ENCODE measurements at places on chromosomes 5 and 9.

DNA sequence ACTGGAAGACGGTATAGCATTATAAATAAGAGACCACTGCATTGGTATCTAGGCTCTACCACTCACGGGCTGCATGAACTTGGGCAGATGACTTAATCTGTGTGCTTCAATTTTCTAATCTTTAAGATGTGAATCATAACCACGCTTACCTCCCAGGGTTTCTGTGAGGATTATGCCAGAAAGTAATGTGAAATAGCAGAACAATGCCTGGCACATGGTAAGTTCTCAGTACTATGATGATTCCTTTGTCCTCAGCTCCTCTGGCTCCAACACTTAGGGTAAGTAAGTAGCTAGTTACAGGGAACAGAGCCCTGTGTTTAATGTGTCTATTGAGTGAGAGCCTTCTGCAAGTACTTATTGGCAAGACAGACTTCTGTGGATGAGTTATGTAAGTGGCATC lies 31.1 kb downstream of the POU4F3 start:
- no peak for DNase-seq

GRCh38 chr5:168372356-168372946 lies 81.0 kb downstream of the WWC1 start:
- DNase-seq = no peak

DNA sequence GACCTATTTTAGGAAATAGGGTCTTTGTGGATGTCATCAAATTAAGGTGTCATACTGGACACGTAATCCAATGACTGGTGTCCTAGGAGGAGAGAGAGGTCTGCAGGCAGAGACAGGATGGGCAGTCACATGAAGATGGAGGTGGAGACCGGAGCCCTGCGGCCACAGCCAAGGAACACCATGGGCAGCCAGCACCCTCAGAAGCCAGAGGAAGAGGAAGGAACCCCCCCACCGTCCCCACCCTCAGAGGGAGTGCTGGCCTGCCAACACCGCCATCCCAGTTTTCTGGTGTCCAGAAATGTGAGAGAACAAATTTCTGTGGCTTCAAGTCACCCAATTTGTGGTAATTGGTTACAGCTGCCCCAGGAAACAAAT lies 88.3 kb downstream of the NSUN2 start:
- DNase-seq = no peak

DNA sequence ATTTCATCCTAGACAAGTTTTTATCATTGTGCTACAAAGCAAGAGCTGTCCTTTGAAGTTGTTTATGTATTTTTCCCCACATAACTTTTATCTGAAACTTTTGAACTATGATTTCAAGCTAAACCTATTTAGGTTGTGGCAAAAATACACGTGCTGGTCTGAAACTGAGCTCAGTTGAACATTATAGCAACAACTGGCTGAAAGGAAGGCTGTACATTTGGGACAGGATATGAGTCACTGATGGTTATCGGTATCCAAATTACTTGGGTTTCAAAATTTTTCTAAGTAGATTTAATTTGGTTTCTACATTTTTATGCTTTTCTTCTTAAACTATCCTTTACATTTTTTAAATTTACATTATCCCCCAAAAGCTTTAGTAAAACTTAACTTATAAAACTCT lies 627.3 kb upstream of the NUDT12 start:
- no peak for DNase-seq

DNA sequence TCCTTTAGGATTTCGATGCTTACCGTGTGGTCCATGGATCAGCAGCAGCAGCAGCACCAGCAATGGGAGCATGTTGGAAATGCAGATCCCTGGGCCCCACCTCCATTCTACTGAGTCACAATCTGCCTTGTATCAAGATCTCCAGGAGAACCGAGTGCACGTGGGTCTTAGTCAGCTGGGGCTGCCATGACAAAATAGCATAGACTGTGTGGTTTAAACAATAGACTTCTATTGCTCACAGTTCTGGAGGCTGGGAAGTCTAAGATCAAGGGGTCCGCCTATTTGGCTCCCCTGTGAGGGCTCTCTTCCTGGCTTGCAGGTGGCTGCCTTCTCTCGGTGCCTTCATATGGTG lies 1.3 kb upstream of the PROP1 start:
- DNase-seq = no peak

- no peak for DNase-seq
Measured at GRCh38 chr9:129811967-129812363, 9.0 kb downstream of the TOR1B start.

GRCh38 chr5:108367679-108368334 lies 14.1 kb downstream of the FBXL17 start:
- DNase-seq = no peak

GRCh38 chr9:124295159-124295794 lies 37.5 kb downstream of the NEK6 start:
- no peak for DNase-seq

GRCh38 chr5:80592761-80593160 lies 22.7 kb upstream of the ANKRD34B start:
- DNase-seq = no peak

DNA sequence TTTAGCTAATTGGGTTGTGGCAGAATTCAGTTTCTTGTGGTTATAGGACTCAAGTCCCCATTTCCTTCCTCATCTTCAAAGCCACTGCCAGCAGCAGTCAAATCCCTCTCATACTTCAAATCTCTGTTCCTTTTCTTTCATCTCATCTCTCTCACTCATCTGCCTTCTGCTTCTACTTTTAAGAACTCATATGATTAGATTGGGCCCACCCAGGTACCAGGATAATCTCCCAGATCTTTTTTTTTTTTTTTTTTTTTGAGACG lies 8.0 kb upstream of the REEP5 start:
- DNase-seq = no peak

- no peak for DNase-seq
Measured at GRCh38 chr5:86314951-86315350, 302.8 kb upstream of the COX7C start.

All from stimulated activated CD8-positive, alpha-beta memory T cell treated with anti-CD3 and anti-CD28 coated beads, Interleukin-4, amount 100 ng/mL, for 4 hours (primary cell).